ENCODE measurements at places on chromosomes 12 and 14.
A peak's percentile ranks its signal among the peaks of the same experiment; 100 is the strongest.

DNA sequence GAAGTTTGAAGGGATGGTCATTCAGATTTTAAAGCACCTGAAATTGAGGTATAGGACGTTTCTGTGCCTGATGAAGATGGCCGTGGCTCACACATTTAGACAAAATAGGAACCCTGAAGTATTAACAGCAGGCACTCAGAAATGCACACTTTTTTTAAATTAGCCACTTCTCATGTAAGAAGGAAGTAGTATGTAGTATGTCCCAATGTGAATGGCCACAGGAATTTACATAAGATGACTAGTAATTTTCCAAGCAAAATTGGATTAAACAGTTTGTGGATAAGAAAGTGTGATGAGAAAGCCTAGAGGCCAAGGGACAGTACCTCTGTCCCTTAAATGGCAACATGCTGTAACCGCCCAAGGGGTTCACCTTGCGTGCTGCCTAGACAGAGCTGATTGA is 1.8 kb upstream of the MIS18BP1 start:
- DNase-seq: no peak

- no peak for DNase-seq
Measured at GRCh38 chr14:85575617-85575898, 45.6 kb downstream of the FLRT2 start.

DNA sequence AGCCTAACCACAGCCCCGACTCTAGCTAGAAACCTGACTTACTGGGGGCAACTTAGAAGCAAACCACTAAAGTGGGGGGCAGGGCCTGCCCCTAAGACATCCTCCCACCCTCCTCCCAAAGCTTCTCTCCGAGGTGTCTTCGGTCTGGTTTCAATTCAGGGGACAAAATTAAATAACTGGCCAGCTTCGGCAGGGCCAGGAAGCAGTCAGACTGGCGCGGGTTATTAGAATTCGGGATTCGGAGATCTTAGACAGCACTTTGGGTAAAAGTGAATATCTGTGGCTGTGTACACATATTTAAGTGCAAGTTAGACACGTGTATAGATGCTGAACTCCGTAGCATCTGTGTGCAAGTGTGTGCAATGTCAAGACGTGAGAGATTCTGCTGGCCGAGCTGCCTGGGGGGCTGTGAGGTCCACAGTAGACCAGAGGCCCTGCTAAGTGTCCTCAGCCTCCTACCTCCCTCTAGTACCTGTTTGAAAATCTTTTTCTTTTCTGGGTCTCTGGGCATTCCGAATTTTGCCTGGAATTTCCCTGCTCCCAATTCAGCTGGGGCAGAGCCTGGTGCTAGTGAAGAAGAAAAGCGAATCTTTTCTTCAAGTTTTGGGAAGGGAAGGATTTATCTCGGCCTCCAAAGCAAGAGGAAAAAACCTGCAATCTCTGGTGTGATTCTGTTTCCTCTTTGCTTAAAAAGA is 4.0 kb upstream of the HOXC10 start:
- no peak for DNase-seq

DNA sequence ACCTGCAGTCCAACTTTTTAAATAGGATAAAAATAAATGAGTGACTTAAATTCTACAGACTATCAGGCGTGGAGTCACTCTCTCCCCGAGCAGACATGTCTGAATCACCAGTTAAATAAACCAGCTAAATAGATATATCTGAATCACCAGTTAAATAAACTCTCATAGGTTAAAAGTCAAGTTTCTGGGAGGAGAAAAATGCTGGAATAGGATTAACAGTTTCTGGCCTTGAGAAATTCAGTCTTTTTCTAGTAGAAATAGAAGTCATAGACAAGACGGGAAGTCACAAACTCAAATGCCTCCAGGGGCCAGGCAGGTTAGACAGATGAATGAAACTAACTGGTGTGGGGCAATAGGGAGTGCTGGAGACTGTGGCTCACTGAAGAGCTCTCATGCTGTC is 258.6 kb upstream of the TMEM132C start:
- peak; percentile 2 for DNase-seq

DNA sequence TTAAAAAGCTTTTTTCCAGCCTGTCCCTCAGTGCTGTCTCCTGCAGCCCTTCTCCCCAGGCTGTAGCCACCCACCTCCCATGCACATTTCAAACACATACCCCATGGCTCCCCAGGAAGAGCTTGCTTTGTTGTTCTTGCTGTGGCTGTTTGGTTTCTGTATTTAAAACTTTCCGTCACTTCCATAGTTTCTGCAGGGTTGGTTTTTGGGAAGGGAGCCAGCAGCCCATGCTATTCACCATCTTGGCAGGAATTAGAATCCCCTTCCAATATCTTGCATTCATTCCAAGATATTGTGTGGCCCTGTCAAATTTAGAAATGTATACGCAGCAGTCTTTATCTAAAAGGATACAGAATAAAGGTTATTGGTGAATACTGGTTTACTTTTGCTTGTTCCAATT is 29.6 kb downstream of the CFAP251 start:
- DNase-seq: no peak

DNA sequence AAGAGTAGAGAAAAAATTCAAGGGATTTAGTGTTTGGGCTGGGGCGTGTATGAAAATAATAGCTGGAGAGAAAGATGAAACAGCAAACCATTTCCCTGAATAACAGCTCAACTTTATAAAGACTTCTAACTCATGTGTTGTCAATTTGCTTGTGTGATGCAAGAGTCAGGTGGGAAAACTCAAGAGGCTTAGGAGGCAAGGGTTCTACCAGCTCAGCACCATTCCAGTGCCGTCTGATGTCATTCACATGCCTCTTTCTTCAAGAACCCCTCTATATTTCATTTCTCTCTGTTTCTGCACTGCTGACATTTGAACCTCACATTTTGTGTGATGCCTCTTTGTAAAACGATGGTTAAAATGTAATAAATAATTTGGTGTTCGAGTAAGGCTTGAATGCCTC is 192.2 kb downstream of the PRKD1 start:
- DNase-seq: no peak

- DNase-seq: no peak
Measured at GRCh38 chr14:85907536-85907935, 377.6 kb downstream of the FLRT2 start.

DNA sequence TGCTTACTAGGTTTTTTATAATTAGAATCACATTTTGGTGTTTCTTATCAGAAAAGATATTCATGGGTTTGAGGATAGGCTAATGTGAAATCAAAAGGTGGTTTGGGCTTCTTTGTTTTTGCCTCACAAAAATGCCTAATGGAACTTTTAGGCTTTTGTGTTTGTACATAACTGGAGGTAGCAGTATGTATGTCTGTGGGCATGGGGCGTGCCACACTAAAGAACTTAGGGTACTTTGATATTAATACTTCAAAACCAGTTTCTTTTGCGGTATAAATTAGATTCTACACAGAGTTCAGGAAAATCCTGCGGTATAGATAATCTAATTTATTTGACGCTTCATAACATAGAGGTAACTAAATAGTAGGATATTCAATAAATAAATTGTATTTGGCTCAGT is 1.9 kb downstream of the ETV6 start:
- DNase-seq: no peak

DNA sequence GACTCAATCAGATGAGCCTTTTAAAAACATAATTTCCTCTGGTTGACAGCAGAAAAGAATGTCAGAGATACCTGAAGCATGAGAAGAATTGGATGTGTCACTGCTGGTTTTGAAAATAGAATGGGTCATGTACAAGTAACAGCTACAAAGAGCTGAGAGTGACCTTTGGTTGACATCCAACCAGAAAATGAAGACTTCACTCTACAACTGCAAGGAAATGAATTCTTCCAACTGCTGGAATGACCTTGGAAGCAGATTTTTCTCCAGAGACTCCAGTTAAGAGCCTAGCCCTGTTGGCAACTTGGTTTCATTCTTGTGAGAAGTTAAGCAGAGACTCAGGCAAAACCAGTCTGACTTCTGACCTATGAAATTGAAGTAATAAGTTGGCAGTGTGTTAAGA is 505.9 kb downstream of the SLC16A7 start:
- peak; percentile 69 for DNase-seq

Measured in HFFc6 (cell line).